ENCODE measurements at places on chromosomes 16 and 17.
A peak's percentile ranks its signal among the peaks of the same experiment; 100 is the strongest.

GRCh38 chr17:67198131-67198530, 46.9 kb downstream of the HELZ start:
- DNase-seq = no peak

DNA sequence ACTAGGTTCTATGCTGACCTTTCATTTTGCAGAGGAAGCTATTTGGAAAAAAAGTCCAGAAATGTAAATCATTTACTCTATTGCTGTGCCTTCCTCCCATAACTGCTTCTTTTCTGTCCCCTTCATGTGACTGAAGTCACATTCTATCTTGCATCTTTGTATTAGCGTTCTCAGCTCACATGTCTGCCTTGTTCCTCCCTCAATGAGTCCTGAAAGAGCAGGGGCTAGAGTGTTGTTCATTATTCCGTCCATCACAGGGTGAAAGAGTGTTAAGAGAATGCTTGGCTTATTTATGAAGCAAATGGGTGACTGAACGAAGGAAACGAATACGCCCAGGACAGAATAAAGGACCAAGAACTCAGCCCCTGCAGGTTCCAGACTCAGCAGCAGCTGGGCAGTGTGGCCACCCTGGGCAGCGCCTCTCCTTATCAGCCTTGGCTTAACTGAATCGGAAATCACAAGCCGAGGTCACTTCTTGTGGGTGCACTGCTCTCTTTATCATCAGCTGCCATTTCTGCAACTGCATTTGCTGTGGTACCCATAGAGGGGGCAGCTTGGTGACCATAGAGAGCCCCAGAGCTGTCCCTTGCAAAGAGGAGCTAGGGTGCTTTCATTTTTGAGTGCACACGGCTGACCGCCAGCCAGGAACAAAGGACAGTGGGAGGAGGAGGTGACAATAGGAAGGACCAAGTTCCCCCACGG, 1.8 kb upstream of the PIK3R6 start:
- DNase-seq = no peak

DNA sequence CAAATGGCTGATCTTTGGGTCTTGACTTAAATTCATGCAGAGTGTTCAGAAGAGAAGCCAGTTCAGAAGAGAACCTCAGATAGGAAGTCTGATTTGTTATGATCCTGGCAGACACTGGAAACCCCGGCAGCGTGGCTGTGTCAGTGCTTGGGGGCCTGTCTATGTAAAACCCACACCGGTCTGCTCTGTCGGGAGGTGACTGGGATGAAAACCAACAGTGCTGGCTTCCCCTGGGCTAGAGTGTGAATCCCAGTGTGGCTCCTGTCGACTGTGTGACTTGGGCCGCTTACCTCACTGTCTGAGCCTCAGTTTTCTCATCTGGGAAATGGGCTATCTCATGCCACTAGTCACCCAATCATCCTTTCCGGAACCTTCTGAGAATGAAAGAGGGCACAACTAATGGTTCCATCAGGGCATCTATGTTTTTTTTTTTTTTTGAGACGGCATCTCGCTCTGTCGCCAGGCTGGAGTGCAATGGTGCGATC, 92.4 kb downstream of the FOXL1 start:
- no peak for DNase-seq

GRCh38 chr16:29922326-29922725, 3.7 kb downstream of the KCTD13 start:
- DNase-seq = no peak

- no peak for DNase-seq
Measured at GRCh38 chr17:75265614-75266315, 4.1 kb downstream of the MRPS7 start.

- no peak for DNase-seq
Measured at GRCh38 chr17:35028531-35029262, 34.8 kb downstream of the RFFL start.

DNA sequence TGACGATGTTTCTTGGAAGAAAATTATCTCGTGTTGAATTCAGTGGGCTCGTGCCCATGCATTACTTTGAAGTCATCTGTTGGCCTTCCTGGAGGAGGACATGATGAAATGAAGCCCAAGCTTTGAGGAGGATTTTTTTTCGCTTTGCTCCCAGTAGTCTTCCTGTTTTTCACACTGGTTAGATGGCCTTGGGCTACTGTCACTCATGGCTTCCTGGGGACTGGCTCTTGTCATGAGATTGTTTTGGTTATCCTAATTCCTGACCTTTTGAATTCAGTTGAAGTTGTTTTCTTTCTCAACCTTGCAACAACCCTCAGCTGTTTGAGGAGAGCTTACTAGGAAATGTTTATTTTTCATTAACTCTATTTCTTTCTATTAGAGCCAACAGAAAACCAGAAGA, 430.7 kb downstream of the HS3ST3B1 start:
- no peak for DNase-seq

DNA sequence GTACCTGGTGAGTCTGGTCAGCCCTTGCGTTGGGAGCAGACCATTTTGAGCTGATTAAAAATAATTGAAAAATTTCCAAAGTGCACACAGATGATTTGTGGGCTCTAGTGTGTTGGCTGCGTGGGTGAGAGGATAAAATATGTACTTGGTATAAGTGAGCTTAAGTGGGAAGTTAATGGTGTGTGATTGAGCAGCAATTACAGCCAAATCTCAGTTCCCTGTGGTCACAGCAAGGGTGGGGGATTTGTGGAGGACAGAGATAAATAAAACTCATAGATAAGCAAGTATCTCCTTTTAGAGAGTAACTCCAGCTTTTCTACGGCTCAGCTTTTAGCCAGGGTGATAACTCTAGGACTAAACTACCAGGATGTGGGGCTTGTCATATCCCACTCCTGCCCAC, 390.4 kb downstream of the UTP18 start:
- DNase-seq = no peak

GRCh38 chr17:39633570-39634183, 3.3 kb upstream of the STARD3 start:
- DNase-seq = no peak

DNA sequence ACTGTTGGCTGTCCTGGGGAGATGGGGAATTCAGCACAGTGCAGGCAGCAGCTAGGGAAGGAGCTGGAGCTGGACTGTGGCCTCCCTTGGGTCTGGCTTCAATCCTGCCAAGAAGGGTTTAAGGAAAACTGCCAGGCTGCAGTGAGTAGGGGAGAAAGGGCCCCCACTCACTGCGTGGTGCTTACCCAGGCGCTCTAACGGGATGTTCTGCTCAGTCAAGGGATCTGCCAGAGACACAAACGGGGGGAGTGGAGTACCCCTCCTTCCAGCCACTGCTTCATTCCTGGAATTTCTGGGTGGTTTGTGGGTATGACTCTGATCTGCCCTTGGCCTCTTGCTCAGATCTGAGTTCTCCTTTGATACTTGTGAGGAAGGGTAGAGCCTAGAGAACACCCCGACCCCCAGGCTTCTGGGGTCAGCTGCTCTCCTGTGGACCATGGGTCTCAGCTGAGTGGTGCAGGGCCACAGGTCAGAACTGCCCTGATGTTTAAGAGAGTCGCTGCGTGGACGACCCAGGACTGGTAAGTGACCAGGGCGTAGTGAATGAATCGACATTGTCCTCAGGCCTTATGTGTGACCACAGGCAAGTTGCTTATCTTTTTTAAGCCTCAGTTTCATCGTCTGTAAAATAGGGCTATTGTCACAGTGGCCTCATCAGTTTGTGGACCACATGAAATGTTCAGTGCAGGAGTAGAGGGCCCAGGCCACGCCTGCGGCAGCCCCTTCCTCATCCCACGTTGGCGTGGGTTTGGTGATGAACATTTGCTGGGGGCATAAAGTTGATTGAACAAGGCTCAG, 9.6 kb downstream of the CRISPLD2 start:
- DNase-seq = no peak

GRCh38 chr17:10744501-10745000, 14.7 kb upstream of the TMEM220 start:
- no peak for DNase-seq

- no peak for DNase-seq
Measured at GRCh38 chr17:44184212-44184810, 2.5 kb upstream of the TMUB2 start.

DNA sequence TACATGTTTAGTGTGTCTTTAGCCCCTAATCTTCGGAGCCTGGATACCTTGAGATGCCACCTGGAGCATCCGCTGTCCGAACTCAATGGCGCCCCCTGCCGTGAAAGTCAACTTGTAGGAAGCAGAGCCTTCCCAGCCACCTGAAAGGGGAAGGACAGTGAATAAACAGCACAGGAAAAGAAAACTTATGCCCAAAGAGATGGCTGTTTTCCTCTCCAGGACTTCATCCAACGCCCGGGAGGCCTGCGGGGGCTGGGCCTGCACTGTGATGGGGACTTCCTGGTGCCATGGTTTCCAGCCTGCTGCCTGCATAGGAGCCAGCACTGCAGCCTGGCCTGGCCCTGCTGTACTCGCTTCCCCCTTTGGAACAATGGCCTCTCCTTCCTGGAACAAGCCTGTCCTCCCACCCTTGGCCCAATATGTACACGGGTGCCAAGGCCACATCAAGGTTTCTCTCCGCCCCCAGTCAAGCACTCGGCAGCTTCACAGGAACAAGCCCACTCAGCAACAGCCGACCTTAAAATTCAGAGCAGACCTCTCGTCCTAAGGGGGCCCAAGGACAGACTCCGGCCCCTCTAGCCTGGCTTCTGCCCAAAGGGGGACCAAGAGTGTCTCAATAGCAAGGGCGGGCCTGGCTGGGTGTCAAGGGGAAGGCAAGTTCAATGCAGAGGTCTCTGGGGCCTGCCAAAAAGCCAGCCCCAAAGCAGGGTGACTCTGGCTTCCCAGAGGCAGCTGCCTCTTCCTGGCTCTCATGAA, 4.5 kb upstream of the UNC13D start:
- DNase-seq = peak; percentile 87

DNA sequence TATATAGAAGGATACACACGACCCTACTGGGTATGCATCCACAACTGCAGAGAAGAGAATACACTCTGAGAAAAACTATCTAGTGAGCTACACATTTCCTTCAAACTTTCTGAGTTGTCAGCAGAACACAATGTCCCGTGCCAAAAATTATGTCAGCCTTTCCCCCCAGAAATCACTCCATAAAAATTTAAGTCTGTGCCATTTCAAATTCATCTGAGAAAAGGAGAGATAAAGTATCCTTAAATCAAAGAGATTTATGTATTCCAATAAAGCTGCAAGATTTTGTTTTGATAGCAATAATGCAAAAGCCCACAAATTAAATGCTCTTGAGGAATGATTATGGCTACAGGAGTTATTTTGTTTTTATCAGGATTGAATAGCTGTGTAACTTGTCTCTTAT, 760.1 kb downstream of the CDH11 start:
- DNase-seq = no peak

- DNase-seq = no peak
Measured at GRCh38 chr16:3488801-3489200, 6.5 kb downstream of the C16orf90 start.

GRCh38 chr17:8459107-8459506, 23.4 kb downstream of the NDEL1 start:
- no peak for DNase-seq
